NCI-H1436 treated with DMSO at 0.1 percent for 48 hours (cell line): ENCODE measurements at places on chromosomes 7 and 10.

DNA sequence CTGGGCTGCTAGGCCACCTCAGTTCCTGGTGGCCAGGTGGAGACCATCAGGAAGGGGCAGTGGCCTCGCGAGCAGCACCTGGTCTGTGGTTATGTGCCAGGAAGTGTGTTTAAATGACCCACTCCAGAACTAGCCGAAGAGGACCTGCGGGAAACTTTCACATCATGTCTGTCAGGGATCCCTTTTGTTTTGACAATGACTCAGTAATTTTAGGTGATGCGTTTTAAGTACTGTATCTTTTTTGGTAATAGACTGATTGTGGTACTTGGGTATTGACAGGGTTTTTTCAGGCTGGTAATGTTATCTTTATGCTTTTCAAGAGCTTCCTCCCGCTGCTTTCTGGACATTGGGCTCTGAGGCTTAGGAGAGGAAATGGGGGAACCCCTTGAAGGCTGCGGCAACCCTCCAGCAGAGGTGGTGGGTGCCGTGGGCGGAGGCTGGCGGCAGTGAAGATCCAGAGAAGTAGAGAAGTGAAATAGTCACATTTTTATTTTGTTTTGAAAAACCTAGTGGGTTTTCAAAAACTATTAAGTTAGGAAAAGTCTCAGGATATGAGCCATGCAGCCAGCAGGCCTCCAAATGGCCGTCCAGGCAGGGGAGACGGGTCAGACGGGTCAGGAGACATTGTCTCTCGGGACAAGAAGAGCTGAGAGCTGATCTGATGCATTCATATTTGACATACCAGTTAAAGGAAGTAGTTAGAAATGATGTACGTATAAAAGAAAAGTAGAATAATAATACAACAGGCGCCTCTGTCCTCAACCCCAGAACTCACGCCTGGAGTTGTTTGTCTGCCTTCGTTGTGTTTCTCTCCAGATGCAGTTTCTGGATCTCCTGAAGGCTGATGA, 27.7 kb downstream of the PPP2R2D start:
- DNase-seq, result no peak

DNA sequence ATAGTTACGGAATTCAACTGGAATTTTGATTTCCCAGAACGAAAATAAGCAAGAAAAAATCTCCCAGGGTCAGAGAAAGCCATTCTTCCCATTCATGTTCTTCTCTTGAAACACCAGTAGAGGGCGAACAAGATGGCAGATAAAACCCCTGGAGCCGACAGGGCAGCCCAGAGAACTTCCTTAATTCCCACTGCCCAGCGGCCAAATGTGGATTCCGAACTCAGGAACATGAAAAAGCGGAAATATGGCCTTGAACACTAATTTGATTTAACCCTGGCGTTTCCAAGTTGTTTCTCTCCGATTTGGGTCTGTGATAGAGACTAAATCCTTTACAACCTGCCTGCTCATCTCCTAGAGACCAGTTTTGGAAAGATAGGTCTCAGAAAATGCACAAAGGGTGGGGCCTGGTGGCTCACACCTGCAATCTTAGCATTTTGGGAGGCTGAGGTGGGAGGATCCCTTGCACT, 100.7 kb upstream of the WAC start:
- DNase-seq, result peak; percentile 2

DNA sequence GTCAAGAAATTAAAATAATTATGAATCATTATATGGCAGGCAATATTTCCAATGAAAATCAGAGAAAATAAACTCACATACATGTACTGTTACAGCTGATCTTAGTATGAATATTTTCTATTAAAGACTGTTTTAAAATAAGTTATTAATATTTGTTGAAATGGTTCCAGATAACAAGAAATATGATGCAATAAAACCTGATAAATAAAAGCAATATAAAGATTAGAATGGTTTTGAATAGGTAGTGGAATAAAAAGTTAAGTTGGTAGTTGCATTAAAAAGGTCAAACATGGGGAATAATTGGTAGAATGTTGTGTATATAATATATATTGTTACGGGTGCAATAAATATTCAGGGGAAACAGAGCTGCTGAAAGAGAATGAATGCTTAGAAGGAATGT, 52.5 kb downstream of the MEST start:
- no peak for DNase-seq

DNA sequence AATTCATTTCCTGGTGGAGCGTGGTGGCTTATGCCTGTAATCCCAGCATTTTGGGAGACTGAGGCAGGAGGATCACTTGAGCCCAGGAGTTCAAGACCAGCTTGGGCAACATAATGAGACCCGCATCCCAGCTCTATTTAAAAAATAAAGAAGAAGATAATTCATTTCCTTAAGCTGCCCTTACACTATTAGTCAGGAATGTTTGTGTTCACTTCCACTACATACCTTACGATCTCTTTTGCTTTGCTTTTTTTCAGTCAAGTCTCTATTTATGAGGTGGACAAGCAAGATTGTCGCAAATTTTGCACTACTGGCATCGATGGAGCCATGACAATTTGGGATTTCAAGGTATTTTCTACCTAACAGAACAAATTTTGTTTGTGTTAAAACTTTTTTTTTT, 11.2 kb upstream of the ARPC1B start:
- DNase-seq, result no peak

- DNase-seq, result no peak
Measured at GRCh38 chr7:84533182-84533581, 338.6 kb upstream of the SEMA3A start.

DNA sequence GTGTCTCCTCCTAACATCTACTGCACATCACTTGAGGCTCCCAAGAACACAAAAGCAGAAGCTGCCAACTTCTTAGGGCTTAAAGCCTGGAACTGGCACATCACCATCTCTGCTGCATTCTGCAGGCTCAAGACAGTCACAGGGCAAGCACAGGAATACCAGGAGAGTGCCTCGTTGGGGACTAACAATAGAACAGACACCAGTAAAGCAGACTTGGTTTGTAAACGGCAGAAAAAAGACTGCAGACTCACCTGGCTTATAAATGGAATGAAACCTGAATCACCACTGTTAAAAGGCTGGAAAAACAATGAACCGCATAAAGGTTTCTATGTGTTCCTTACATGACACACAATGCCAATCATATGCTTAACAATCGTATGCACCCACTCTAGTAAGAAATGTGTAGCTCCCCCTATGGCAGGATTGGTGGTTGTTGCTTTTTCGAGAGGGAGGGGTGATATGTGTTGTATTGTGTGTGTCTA, 12.8 kb downstream of the RHEB start:
- no peak for DNase-seq

DNA sequence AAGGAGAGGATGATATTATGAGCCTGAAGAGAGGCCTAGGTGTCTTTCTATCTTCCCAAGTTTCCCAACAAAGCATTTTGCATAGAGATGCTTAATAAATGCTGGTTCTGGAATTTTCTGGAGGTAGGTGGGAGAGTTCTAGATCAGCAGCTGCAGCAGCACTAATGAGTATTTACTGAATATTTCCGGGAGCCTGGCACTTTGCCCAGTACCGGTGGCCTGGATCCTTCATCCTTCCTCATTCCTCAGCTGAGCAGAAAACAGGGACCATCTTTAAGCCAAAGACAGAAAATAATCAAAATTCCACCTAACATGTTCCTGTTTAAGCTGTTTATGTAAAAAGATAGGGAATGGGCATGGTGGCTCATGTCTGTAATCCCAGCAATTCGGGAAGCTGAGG, 813.2 kb upstream of the AUTS2 start:
- no peak for DNase-seq

- no peak for DNase-seq
Measured at GRCh38 chr7:31263338-31263737, 77.2 kb downstream of the NEUROD6 start.

DNA sequence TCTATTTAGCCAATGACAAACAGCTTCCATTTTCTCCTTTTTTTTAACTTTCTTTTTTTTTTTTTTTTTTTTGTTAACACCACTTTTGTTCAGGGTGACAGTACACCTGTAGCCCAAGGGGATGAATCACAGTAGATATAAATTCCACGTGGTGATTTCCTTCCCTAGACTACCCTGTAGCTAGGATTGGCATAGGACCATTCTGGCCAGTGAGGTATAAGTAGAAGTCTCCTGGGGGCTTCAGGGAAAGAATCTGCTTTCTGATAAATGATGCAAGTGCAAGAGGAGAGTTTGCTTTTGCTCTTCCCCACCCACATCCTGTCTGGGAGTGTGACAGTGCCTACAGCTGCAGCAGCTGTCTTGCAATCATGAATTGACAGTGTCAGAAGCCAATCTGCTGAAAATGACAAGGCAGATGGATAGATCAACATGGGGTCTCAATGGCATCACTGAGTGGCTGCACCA, 63.2 kb upstream of the TOMM7 start:
- no peak for DNase-seq

GRCh38 chr7:74287303-74288033, 1.7 kb upstream of the CLIP2 start:
- DNase-seq, result no peak

DNA sequence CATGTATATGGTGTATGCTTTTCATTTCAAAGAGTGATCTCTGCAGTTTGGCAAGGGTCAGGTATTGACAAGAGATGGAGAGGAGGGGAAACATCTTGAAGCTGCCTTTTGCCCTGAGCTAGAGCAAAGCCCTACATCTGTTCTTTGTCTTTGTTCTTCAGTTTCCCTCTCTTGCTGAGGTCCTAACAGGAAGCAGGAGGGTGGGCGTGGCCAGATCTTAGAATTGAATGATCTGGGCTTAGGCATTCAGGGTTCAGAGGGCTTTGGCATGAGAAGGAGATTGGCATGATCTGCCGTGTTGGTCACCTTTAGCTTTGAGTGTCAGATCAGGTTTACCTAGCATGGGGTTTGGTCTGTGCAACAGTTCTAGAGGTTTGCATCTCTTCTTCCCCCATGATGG, 41.3 kb downstream of the LRMDA start:
- DNase-seq, result no peak

DNA sequence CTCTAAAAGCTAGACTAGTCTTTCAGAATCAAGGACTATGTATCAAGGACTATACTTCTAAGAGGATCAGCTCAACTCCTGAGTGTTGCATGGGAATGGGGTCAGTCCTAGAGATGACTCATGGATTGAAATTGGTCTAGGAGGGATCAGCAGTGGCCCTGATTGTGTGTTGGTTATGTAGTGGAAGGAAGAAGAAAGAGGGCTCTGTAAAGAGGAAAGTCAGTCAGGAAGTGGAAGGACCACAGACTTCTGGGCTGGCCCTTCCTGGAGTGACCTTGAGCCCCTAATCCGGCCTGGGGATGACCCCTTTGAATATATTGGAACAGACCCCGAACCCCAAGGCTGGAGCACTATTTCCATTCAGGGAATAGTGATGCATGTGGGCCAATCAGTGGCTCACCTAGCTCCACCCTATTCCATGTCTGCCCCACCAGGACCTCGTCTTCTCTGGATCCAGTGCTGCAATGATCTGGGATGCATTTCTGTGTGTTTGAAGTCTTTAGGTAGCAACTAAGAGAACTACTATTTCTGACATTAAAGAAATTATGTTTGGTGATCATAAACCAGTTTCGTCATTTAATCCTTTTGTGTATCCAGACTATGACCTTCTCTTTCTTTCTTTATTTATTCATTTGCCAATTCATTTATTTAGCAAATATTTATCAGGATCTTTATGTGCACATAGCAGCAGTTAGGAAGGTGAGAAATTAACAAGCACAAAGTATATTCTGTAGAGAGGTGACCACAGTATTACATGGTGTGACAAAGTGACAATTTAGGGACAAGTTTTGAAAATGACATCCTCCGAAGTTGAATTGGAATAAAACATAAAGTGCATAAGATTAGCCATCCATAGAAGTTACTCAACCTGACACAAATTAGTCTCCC, 48.6 kb upstream of the KIF5B start:
- no peak for DNase-seq

DNA sequence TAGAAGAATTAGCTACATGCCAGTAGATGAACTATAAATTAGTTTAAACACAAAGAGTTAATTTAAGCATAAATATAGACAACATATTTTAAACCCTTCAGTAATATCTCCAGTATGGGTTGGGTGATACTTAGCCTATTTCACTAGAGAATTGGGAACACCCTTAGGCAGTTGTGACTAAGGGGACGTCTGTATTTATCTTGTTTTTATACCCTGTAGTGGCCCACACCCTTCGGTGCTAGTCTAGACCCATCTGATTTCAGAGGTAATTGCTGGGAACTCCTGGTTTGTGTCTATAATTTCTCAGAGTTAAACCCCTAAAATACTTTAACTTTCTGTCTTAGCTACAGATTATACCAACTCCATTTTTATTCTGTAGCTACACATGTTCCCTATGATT, 11.5 kb upstream of the STEAP4 start:
- DNase-seq, result no peak

DNA sequence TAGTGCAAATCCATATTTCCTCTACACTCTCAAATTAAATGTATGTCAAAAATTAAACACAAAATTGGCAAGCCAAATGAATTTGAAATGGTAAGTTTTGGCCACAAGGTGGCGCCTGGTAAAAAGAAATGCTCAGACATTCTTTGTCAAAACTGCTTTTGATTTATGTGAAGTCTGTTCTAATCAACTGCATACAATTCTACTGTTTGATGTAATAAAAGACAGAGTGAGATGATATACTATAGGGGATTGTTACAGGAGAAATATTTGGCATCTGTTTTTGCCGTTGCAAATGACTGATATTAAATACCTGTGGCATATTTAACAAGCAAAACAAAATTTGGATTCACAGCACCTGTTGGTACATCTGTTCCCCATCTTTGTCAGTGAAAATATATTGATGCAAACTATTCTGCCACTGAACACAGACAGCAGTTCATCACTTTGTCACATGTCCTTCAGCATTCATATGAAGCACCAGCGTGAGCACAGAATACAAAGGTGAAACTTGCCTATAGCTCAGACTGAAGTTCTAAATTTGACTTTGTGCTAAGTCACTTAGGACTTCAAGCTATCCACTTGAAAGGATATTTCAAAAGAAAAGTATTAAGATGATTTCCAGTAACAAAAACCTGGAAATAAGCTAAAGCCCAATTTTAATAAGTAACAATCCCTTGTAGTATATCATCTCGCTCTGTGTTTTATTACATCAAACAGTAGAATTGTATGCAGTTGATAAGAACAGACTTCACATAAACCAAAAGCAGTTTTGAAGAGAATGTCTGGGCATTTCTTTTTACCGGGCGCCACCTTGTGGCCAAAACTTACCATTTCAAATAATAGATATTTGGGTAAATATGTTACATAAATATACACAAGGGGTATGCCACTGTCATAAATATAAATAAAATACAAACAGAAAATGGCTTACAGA, 10.2 kb upstream of the CH25H start:
- DNase-seq, result peak; percentile 3

DNA sequence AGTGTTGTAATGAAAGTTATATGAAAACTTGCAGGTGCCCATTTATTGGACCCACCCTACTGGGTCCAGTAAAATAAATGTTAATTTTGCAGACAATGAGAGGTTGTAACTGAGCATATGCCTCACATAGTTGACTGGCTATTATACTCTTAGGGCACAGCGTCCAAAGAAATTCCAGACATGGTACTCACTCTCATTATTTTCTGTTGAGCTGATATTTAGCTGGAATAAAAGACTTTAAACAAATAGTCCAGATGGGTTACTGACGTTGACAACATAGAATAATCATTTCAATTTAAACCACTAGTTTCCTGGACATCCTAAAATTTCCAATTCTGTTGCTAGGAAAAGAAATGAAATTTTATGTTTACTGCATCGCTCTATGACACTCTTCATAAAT, 174.5 kb downstream of the ZNF365 start:
- DNase-seq, result no peak

GRCh38 chr7:5132539-5132938, 57.5 kb upstream of the WIPI2 start:
- DNase-seq, result no peak

GRCh38 chr10:44105696-44106095, 279.2 kb downstream of the CXCL12 start:
- DNase-seq, result no peak
